ENCODE measurements at places on chromosomes 7 and 10.

DNA sequence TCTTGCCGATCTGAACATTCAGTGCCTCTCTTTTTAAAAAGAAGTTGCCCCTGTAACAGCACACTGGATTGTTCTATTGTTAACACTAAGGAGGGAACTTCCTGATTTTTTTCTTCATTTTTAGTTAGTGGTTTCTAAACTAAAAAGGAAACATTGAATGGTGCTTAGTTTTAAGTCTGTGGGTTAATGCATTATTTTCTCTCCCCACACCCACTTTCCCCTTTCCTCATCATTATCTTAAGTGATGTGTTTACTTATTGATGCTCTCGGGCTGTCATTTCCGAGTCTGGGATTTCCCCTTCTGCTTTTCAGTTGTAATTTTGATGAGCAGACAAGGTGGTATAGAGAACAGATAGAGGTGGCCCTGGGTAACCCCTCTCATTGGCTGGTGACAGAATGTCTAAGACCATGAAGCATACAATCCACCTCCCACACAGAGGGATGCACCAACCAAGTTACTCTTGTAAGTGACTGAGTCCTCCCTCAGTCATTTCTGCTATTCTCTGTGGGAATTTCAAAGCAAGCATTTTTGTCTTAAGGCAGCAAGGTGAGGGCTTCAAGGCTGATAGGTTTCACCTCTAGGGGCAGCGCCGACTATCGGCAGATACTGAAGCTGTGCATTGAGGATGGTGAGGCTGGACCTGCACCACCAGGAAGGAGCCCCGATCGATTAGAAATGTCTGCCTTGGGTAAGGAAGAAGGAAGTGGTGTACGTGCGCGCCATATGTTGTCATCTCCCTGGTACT, 49.5 kb downstream of the CHN2 start:
- peak; percentile 49 for DNase-seq

GRCh38 chr7:100545360-100546128, 6.5 kb downstream of the AGFG2 start:
- peak; percentile 70 for DNase-seq

DNA sequence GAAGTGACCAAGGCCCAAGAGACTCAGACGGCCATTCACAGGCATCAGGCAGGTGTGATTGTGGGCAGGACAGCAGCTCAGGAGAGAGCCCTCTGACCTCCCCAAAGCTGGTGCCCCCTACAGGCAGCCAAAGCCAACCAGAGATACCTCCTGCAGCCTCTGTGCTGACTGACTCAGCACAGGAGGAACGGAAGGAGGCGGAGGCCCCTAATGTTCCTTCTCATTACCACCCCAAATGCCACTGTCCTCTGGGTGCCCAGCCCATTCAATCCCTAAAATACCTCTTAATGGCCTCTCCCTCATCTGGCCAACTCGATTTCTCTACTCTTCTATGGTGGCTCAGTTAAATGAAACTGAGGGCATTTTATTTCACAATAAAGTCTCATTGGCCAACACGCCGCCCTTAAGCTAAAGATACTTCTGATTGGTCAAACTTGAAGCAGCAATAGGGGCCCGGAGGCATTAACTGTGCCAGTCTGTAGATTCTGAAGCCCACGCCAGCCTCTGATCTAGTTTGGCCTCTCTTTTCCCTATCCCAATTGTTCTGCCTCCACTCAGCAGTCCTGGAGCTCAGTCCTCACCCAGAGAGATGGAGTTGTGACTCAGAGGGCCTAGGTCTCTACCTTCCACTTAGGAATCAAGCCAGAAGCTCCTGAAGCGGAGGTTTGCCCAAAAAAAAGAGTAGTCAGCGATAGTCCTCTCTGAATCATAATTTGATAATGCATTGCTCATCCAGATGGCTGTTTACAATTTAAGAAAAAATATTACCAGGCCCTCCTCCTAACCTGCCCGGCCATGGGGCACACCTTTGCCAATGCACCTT, 1.2 kb downstream of the CYREN start:
- peak; percentile 71 for DNase-seq

DNA sequence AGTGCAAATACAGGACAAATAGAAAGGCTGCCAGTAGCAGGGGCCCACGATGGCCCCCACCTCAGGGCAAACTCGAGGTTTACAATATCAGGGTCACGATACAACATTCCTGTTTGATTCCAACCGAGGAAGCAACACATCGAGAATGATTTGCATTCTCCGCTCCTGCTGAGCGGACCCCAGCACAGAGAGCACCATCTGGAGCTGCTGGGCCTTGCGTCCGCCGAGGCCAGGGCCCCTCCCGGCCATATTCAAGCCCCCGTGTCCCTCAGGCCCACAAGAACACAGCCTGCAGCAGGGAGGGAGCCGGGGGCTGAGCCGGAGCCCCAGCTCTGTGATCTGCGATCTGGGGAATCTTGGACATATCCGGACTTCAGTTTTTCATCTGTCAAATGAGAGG, 84.3 kb downstream of the PRKAG2 start:
- no peak for DNase-seq

DNA sequence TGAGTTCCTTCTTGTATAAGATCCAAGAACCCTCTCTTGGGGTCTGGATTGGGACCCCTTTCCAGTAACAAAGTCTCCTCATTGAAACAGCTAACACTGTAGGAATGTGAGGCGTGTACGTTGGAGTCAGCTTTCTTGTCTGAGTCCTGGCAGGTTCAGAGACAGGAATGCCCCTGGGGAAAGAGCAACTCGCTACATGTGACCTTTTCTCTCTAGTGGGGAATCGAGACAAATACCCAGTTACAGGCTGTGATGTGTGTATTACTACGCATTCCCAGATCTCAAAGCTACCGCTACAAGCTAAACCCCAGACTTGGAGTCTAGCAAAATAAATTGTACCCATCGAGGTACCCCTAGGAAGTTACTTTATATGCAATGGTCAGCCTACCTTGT, 85.6 kb upstream of the FRMD4A start:
- no peak for DNase-seq

- DNase-seq: no peak
Observed at GRCh38 chr7:35232994-35233393, 20.9 kb downstream of the TBX20 start.

GRCh38 chr7:54788664-54789063, 29.7 kb upstream of the SEC61G start:
- DNase-seq: no peak

GRCh38 chr7:126411821-126412383, 840.8 kb downstream of the GRM8 start:
- DNase-seq: no peak

DNA sequence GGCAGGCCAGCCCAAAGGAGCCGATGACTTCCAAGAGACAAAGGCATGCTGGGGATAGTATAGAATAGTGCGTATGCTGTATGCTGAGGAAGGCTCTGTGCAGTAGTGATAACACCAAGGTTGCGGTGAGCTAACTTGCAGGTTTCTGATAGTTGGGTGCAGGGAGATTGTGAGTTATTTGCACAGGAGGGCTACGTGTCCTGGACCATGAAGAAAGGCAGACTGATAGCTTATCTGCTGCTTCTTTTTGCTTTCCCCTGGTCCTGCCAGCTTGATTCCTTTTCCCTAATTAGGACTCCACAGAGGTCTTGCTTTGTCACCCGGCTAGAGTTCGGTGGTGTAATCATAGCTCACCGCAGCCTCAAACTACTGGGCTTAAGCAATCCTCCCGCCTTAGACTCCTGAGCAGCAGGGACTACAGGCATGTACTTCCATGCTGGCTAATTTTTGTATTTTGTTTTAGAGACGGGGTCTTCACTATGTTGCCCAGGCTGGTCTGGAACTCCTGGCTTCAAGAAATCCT, 43.9 kb upstream of the ARHGAP12 start:
- no peak for DNase-seq

- DNase-seq: no peak
Observed at GRCh38 chr10:55400075-55400849, 599.2 kb upstream of the PCDH15 start.

DNA sequence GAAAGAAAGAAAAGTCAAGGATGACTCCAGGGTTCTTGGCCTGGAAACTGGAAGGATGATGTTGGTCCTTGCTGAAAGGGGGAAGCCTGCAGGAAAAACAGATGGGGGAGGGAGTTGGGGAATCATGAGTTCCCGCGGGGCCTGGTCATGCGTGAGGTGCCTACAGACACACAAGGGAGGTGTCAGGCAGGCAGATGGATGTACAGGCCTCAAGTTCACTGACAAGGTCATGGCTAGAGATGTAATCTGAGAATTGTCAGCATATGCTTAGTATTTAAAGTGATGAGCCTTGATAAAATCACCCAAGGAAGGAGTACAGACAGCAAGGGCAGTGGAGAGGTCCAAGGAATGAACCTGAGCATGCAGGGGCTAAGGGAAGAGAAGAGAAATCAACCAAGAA, 46.8 kb downstream of the DLG5 start:
- DNase-seq: no peak

GRCh38 chr10:88515235-88515634, 67.9 kb downstream of the RNLS start:
- DNase-seq: no peak

GRCh38 chr10:117222552-117222951, 18.4 kb upstream of the SLC18A2 start:
- no peak for DNase-seq

DNA sequence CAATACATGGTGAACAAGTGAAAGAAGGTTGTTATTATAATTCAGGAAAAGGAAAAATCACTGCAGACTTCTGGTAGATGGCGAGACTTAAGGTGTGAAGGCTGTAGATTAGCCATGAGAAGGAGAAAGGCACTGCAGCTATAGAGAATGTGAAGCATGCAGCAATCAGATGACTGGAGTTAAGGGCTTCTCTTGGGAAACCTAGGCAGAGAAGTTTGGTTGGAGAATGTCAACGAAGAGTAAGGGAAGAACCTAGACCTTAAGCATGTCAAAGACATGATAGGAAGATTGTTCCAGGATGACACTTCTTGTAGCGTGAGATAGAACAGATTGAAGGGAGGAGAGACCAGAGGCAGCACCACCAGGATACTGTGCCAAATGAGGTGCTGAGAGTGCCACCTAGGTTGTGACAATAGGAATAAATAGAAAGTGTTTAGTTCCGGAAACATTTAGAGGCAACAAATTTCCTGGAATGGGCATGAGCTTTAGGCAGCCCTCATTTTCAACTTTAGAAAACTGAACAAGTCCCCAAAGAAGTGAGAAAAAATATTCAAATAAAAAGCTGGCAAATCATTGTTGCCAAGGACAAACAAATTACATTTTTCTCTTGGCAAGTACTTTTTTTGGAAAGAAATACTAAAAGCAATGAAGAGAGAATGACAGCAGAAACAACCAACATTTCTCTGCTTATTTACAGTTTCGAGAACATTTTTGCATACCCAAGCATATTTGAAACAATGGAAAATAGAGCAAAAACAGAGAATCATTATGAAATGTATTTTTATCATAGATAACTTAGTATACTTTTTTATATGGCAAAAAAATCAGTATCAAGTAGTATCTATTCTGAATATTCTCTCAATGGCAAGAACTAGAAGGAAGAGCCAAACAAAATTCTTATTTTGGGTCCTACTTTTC, 4.9 kb downstream of the LRRC17 start:
- no peak for DNase-seq

GRCh38 chr7:25261545-25262140, 33.4 kb upstream of the NPVF start:
- no peak for DNase-seq

DNA sequence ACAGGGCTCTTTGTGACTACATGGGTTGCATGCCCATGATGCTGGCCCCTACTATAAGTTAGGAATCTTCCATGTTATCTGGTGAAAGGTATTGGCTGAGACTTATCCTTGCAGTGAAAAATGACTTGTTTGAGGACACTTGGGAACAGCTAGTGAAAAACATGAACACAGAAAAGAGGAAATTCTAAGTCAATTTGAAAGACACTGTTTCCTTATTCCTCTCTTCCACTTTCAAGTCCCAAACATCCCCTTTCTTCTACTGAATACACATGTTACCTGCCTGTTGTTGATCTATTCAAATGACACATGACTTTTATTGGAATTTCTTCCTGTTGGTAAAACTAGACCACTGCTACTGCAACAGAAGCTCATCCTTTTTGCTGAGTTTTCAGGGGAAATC, 29.5 kb upstream of the PRKCQ start:
- DNase-seq: no peak

- DNase-seq: no peak
Observed at GRCh38 chr10:104446151-104446550, 92.5 kb downstream of the CFAP58 start.

DNA sequence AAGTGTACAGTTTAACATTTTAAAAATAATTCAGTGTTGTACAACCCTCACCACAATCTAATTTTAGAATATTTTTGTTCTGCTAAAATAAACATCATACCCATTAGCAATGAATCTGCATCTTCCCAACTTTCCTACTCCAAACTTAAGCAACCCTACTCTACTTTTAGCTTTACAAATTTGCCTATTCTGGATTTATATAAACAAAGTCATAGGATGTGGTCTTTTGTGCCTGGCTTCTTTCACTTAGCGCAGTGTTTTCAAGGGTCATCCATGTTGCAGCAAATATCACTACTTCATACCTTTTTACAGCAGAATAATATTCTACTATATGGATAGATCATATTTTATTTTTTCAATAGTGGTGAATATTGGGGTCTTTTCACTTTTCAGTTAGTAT, 18.9 kb downstream of the CALML3 start:
- DNase-seq: no peak

GRCh38 chr10:126570621-126571602, 99.6 kb downstream of the C10orf90 start:
- DNase-seq: no peak

GRCh38 chr10:48455392-48456151, 149.1 kb downstream of the MAPK8 start:
- DNase-seq: no peak

DNA sequence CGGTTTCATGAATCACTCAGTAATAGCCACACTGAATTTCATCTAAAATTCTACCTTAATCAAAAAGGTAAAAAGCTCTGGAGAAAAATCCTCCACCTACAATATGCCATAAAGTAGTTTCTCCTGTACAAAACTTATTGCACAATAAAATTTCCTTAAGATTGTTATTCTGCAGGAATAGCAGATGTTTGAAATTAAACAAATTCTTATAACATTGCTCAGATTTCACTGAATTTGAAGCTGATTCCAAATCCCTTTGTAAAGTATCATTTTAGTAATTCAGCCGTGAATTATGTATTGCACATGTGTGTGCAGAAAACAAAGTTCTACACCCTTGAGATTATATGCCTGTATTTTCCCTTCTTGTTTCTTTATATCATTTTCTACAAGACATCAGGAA, 123.8 kb downstream of the AMPH start:
- DNase-seq: no peak

- no peak for DNase-seq
Observed at GRCh38 chr10:73887294-73888039, 13.1 kb upstream of the CAMK2G start.

DNA sequence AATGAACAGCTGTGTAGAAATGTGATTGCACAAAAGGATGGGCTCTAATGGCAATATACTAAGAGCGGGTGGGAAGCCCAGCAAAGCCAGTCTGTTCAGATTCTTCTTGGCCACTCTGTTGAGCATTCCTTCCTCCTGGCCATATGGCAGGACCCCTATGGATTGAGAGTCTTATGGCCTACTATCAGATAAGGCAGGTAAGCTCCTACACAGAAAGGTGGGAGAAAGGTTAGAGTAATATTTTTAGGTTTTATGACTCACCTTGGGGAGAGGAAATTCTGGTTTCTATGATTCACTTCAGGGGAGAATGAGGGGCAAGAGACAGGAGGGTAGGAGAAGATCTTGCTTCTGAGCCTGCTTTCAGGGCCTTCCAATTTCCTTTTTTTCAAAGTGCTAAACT, 15.1 kb upstream of the AKR1B10 start:
- DNase-seq: no peak

GRCh38 chr7:132750530-132751217, 174.4 kb upstream of the PLXNA4 start:
- no peak for DNase-seq
